ENCODE measurements at places on chromosomes 4 and X.
A peak's percentile ranks its signal among the peaks of the same experiment; 100 is the strongest.

GRCh38 chrX:36035550-36035949, 116.0 kb downstream of the CFAP47 start:
- no peak overlapping the region for H3K4me3 ChIP-seq
- H3K36me3 ChIP-seq = no peaks in the 10 kb centered on the region
- no peaks in the 10 kb centered on the region for H3K4me1 ChIP-seq
- no peak overlapping the region for H3K27ac ChIP-seq

DNA sequence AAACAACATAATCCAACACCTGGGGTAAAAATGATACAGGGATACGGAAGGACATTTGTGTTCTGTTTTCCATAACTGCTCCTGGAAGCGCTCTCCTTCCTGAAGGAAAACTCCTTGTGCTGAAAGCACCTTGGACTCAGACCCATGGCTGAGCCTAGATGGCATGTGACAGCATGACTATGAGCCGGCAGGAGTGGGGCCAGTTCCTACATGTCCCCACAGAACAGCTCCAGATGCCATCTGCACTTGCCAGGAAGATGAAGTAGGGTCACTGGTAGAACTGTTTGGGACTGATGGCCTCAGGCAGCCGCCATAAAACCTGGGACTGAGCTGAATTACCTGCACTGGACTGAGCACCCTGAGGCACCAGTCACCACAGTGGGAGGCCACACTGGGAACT, 56.0 kb upstream of the BCLAF3 start:
- DNase-seq = no peak
- no peak overlapping the region for H3K4me3 ChIP-seq
- H3K27ac ChIP-seq = no peak overlapping the region
- H3K4me1 ChIP-seq = no peaks in the 10 kb centered on the region

- no peak overlapping the region for H3K4me3 ChIP-seq
- H3K4me1 ChIP-seq = no peaks in the 10 kb centered on the region
- H3K27me3 ChIP-seq = no peaks in the 10 kb centered on the region
- no peaks in the 10 kb centered on the region for H3K36me3 ChIP-seq
These were observed 586.9 kb downstream of the PCDH7 start for GRCh38 chr4:31307029-31307428.

- H3K4me3 ChIP-seq = no peak overlapping the region
- H3K36me3 ChIP-seq = peaks cover 60% of the 10 kb centered on the region
- no peaks in the 10 kb centered on the region for H3K4me1 ChIP-seq
- no peak for DNase-seq
- H3K27me3 ChIP-seq = no peaks in the 10 kb centered on the region
These were observed 33.5 kb downstream of the NSG1 start for GRCh38 chr4:4420421-4420820.

GRCh38 chr4:15920723-15921591, 17.6 kb downstream of the FGFBP1 start:
- peak; percentile 38 for DNase-seq
- H3K4me1 ChIP-seq = no peaks in the 10 kb centered on the region
- H3K4me3 ChIP-seq = no peak overlapping the region
- peaks cover 2% of the 10 kb centered on the region for H3K27me3 ChIP-seq
- no peak overlapping the region for H3K27ac ChIP-seq

DNA sequence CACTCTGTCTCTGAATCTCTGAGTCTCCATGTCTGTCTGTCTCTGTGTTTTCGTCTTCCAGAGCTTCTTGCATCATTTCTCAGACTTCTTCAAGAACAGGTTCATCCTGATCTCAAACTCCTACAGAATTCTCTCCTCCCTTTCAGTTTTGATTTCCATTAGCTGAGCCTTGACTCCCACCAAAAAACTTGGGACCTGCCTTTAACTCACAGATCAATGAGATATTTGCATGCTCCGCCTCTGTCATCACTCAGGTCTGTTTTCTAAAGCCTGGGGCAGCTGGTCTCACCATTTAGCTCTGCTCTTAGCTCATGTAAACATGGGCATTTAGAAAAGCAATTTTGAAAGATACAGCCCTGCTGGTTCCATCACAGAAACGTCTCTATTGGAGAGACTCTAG, 8.6 kb downstream of the DAPP1 start:
- DNase-seq = no peak
- no peaks in the 10 kb centered on the region for H3K27me3 ChIP-seq
- H3K36me3 ChIP-seq = no peaks in the 10 kb centered on the region
- no peaks in the 10 kb centered on the region for H3K4me1 ChIP-seq
- H3K27ac ChIP-seq = no peak overlapping the region

DNA sequence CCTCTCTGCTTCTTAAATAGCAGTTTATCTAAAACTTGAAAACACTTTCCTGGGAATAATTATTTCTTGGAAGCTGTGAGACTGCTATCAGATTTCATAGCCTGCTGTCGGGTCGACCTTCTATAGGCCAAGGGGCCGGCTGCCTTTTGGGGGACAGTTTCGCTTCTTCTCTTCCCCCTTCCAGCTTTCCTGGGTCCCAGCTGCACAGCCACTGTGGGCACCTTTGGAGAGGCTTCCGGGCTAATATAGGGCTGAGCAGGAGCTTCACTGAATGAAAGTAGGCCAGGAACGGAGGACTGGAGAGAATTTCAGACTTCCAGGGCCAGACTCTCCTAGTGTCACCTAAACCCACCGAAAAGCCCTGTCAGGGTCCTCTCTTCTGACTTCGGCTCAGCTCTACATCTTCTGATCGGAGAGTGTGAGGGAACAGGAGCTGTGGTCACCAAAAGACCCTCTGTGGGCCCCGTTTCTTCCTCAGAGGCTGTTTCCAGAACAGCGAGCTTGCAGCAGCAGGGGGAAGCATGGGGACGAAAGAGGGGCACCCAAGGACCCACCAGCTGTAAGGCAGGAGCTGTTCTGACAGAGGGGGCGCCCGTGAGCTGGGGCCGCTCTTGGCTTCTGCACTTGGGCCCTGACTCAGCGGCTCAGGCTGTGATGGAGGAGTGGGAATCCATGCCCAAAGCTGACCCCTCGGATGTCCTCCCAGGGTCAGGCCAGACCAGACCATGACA, 620.6 kb downstream of the BCOR start:
- DNase-seq = no peak
- no peak overlapping the region for H3K4me3 ChIP-seq
- no peaks in the 10 kb centered on the region for H3K36me3 ChIP-seq
- peak overlapping the region; percentile 74 for H3K27ac ChIP-seq
- H3K27me3 ChIP-seq = peaks cover 47% of the 10 kb centered on the region

DNA sequence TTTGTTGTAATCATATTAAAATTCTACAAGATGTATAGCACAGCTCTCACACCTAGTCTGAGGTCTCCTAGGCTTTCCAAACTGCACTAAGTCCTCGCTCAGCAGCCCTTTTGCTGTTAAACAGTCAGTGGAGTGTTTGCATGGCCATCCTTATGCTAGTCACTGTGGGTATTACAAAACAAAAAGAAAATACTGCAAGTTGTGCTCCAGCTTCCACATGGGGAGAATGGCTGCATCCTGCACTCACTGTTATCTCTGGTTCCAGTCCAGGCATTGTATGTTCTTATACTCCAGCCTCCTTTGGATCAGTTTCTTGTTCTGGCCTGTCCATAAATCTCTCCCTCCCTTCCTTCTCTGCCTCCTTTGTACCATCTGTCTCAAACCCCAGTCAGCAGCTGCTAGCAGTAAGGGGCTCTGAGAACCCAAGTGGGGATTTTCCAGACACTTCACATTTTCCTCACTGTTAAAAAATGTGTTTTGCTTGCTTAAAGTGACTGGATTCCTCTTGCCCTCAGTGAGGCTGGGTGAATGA, 38.5 kb upstream of the BMP15 start:
- no peak overlapping the region for H3K4me3 ChIP-seq
- DNase-seq = peak; percentile 13
- H3K36me3 ChIP-seq = no peaks in the 10 kb centered on the region
- H3K27ac ChIP-seq = no peak overlapping the region

DNA sequence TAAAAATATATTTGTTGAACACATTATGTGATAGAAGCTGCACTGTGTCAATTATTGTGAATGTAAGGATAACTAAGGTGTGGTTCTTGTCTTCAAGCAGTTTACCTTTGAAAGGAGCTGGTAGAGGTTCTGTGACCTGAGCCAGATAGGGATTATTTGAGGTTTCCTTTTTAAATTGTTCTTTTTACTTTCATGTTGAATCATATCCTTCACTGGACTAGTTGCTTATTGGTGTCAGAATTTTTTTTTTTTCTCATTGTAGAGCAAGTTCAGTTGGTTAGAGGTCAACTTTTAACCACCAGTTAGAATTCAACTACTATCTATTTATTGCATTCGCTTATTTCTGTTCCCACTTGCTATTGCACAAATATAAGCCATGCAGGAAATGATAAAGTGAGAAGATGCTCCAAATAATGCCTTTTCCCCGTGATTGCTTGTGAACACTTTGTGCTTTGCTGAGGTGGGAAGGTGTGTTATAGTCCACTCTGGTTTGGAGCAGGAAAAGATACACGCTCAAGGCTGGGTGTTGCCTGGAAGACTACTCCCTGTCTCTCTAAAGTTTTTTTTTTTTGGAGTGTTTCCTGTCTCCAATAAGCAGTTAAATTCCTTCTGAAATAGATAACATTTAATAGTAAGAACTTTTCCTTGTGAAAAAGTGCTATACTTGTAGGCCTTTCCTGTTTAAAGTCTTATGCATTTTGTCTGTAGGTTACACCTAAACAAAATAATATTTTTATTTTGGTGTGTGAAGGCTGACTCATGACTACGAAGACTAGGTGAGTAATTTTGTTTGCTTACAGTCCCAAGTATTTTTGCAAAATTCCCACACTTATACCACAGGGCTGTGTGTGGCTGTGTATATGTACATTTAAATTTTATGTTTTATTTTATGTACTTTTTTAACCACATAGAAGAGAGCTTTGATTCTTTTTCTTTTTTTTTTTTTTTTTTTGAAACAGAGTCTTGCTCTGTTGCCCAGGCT, 83.8 kb upstream of the LCORL start:
- no peaks in the 10 kb centered on the region for H3K4me1 ChIP-seq
- no peaks in the 10 kb centered on the region for H3K36me3 ChIP-seq
- H3K27me3 ChIP-seq = no peaks in the 10 kb centered on the region
- no peak overlapping the region for H3K4me3 ChIP-seq
- no peak overlapping the region for H3K27ac ChIP-seq
- DNase-seq = no peak

DNA sequence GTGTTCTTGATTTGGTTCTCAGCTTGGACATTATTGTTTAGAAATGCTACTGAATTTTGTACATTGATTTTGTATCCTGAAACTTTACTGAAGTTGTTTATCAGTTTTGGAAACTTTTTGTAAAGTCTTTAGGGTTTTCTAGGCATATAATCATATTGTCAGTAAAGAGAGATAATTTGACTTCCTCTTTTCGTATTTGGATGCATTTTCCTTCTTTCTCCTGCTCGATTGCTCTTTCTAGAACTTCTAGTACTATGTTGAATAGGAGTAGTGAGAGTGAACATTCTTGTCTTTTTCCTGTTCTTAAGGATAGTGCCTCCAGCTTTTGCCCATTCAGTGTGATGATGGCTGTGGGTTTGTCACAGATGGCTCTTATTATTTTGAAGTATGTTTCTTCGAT, 24.1 kb downstream of the TMPRSS11A start:
- H3K4me1 ChIP-seq = no peaks in the 10 kb centered on the region
- no peak overlapping the region for H3K27ac ChIP-seq
- no peak for DNase-seq
- H3K4me3 ChIP-seq = no peak overlapping the region
- H3K36me3 ChIP-seq = no peaks in the 10 kb centered on the region

- peaks cover 27% of the 10 kb centered on the region for H3K27me3 ChIP-seq
- peak; percentile 13 for DNase-seq
- H3K4me3 ChIP-seq = peak within 1 kb of the TSS; percentile 25
- peaks cover 6% of the 10 kb centered on the region for H3K4me1 ChIP-seq
These were observed at the start of gene KCNIP4 for GRCh38 chr4:21948347-21949072. Gene KCNIP4, minus strand, starts transcription at chr4:21948772.
